ENCODE measurements at places on chromosomes 16 and 17.

GRCh38 chr17:28188841-28189263 is 130.1 kb upstream of the TMEM97 start:
- no peak for DNase-seq

DNA sequence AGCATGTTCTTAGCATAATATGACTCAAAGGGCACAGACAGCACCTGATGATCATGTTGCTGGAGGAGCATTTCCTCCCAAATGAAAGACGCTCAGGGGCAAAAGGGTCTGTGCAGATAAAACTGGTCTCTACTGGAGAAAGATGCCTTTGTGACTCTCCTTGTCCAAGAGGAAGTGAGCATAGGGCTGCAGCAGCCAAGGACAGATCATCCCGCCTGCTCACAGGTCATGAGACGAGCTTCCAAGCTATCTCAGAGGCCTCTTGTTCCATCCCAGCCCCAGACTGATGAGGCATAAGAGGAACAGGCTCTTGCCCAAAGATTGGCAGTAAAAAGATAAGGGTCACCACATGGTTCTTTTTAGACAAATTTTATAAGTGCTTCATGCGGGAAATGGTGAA is 141.8 kb downstream of the KATNIP start:
- DNase-seq = no peak

DNA sequence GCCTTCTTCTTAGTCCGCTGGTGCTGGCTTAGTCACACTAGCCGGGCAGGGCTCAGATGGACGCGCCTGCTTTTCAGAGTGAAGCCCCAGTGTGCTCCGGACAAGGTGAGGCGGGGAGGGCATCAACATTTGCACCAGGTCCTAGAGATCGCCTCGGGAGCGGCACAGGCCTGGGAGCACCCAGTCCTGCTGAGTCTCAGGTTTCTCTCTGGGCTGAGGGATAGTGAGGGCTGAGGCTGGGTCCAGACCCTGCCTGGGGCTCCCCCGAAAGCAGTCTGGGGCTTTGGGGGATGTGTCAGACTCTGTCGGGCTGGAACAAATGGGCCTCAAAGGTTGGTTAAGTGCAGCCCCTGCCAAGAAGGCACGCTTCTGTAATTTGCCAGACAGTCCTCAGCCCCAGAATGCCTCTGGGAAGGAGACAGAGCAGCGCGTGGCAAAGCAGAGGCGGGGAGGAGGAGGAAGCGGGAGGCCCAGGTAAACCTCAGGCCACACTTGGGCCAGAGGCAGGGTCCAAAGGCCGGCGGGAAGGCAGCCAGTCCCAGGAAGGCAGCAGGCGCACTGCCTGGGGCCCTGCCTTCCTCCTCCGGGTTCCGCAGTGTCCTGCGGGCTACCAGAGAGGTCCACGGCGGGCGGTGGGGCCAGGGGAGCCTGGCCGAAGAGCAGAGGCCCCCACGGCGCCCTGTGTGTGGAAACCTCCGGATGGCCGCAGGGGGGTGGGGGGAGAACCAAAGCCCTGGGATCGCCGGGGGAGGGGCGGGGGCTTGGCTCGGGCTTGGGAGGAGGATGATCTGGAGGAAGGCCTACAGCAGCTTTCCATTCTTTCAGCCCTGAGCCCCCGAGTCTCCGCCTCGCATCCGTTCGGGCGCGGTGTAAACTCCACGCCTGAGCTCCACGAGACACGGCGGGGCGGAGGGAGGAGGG is 39.5 kb upstream of the ATP2A3 start:
- no peak for DNase-seq

GRCh38 chr17:73838815-73839214 is 194.6 kb upstream of the SDK2 start:
- no peak for DNase-seq

DNA sequence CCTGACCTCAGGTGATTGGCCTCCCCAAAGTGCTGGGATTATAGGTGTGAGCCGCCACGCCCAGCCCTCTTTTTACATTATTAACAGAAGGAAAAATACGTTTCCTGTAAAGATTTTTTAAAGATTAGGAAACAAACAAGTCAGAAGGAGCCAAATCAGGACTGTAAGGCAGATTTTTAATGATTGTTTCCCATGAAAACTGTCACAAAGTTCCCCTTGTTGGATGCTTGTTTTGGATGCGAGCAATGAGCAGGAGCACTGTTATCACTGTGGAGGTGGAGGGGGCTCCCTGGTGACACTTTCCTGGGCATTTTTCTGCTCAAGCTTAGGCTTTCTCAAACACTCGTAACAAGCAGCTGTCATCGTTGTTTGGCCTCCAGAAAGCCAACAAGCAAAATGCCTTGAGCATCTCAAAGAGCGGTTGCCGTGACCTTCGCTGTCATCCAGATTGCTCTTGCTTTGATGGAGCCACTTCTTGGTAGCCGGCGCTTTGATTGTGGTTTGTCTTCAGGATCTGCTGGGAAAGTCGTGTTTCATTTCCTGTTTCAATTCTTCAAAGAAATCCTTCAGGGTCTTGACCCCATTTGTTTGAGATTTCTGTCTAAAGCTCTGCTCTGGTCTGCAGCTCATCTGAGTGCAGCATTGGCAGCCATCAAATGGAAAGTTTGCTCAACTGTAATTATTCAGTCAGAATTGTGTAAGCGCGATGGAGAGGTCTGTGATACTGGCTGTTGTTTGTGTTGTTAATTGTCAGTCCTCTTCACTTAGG is 128.7 kb downstream of the RPTOR start:
- no peak for DNase-seq

DNA sequence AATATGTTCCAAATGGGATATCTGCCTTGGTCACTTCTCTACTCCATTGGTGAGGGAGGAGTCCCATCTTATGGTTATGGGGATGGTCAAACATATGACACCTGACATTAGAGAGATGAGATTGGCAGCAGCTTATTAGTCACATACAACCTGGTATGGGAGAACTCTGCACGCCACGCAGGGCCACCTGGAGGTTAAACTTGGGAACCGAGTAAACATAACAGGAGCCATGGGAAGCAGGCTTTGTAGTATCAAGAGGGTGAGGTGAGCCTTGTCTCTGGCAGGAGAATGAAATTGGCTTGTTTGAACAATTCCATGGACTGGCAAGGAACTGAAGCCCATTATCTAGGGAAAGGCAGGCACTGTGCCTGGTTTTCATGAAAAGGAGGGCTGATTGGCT is 238.7 kb upstream of the ELAC2 start:
- no peak for DNase-seq

DNA sequence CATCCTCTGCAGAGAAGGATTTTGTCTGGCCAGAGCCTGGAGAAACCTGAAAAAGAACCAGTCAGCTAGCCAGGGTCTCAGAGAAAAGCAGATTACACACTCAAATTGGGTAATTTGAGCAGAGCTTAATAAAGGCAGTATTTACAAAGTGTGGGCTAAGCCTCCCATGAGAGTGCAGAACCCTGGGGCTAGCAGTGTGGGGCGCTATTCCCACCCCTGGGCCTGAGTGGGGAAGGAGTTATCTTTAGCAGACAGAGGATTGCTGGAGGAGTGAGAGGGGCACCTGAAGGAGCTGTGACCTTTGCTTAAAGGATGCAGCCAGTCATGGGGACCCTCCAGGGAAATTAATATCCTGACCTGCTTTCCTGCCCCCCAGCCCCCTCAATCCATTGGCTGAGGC is 46.2 kb downstream of the SNX20 start:
- no peak for DNase-seq

- no peak for DNase-seq
Observed at GRCh38 chr16:49776085-49776595, 79.8 kb downstream of the ZNF423 start.

DNA sequence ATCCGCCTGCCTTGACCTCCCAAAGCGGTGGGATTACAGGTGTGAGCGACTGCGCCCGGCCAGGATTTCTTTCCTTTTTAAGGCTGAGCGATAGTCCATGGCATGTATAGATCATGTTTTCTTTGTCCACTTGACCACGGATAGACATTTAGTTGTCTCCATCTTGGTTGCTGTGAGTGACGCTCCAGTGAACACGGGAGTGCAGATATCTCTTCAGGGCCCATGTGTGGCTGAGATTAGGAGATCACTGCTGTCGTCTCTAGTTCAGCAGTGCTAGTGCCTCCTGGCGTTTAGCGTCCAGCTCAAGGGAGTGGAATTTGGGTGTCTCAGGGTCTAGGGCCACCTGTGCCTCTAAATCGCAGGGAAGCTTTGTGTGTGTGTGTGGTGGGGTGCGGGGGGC is 41.5 kb downstream of the ABCC1 start:
- DNase-seq = no peak

DNA sequence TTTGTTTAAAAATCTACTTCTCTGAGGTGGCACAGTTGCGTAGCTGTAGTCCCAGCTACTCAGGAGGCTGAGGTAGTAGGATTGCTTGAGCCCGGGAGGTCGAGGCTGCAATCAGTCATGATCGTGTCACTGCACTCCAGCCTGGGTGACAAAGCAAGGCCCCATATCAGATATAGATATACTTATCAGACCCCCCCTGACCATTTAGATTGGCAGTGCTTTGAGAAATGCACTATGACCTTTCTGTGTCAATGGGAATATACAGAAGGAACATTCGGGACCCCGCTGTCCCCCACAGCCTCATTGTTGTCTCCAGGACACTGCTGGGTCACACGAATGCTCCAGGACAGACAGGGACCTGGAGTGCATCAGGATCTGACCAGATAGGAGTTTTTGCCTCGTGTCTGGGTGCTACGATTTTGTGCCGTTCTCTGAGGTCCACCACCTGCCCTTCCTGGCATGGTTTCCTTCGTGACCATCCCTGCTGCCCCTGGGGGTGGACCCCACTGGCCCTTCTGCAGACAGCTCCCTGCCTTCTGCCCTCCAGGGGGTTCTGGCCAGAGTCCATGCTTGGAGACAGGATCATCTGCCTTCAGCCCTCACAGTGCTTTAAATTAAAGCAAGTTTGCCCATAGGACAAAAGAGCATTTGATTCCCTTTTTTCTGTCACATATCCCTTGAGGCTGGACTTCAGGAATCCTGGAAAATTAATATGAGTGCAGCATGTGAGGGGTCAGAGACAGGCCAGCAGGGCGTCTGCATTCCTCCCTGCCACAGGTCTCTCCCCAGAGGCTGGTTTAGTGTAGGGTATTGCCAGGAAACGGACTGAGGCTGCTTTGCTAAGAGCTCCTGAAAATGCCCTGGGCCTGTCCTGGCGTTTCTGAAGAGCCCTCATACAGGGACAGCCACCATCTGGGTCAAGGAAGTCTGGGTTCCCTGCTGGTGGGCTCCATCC is 19.3 kb downstream of the PLD6 start:
- DNase-seq = no peak

All from vagina (tissue), 2 donors.